Kasumi-1 (cell line): ENCODE measurements at places on chromosomes 16 and 17.
A peak's percentile ranks its signal among the peaks of the same experiment; 100 is the strongest.

DNA sequence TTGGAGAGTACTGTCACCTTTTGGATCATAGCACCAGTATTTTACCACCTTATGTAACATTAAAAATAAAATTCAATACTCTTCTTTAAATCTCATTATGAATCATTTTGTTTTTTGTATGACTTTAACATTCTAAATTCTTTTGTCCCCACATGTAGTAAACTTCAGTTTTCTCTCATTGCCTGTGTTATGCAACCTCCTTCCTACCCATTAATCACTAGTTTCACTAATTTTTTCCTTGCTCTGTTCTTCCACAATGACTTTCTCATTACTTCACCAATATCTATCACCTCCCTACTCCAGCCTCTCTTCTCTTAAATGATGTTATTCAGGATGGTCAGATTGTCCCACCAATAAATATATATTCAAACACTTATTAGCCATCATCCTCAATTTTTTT is 68.7 kb downstream of the TTC19 start:
- no peak for DNase-seq

GRCh38 chr16:57152096-57153093 is 33.4 kb downstream of the PSME3IP1 start:
- DNase-seq = peak; percentile 18

- DNase-seq = no peak
Observed at GRCh38 chr16:56800355-56800754, 64.7 kb upstream of the SLC12A3 start.

DNA sequence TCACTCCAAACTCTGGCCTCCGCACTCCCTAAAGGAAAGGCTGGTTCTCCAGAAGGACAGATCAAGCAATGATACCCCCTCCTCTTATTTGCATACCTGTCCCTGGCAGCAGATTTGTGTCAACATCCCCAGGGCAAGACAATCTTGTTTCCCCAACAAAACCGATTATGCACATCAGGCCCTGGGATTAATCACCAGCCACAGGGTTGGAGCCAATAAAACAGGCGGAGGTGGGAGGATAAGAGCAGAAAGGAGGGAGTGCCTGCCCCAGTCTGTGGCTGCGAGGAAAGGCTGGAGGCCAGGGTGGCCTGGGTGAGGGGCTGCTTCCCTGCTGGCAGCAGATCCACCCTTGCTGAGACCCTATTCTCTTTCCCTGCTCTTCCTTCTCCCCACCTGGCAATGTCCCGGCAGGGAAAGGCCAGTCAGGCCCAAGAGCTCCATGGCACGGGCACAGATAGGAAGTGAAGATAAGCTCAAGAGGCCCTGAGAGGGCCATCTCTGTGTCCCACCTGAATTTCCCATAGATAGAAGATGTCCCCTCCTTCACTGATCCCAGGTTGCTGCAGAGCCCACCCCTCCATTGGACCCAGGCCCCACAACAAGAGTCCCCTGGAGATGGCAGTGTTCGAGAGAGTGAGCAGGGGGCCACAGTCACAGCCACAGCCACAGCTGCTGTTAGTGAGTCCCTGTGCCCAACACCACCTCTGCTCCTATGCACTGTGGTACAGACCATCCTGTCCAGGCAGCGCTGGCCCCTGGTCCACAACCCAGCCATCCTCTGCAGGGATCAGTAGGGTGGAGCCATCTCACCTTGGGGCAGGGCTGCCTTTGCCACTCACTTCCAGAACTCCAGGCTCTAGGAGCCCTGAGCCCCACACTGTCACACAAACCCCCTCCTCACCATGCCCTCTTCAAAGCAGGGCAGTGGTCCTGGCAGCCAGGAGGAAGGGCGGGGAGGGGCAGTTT is 137.5 kb downstream of the SDK2 start:
- no peak for DNase-seq

DNA sequence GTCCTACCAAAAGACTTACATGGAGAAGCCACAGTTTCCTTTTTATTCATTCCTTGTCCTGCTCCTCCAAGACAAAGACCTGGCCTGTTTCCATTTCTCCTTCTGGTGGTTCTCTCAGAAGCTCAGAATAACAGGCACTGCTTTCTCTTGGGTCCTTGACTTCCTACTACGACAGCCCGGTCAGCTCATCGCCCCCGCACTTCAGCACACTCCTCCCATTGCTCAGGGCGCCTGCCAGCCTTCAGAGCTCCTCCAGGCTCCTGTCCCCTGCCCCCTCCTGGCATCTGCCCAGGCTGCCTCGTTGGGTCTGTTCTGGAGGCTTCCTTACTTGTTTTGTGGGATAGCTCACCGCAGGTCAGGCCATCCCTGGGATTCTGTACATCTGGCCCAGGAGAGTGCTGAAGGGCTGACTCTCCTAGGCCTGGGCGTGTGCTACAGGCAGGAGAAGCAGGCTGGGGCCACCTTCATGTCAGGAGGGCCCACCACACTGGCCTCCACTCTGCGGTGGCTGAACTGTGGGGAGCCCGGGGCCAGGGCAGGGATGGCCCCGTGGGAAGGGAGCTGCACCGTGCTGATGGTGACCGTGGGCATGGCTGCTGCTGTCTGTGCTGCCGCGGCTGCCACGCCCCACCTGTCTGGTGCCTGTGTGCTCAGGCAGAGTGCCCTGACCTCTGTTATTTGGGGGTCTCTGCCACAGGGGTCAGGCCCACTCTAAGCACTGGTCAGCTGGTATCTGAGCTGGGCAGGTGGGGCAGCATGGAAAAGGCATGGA is 17.7 kb downstream of the TCF25 start:
- DNase-seq = no peak

- peak; percentile 73 for DNase-seq
Observed at GRCh38 chr17:45073414-45074070, 12.4 kb downstream of the NMT1 start.

DNA sequence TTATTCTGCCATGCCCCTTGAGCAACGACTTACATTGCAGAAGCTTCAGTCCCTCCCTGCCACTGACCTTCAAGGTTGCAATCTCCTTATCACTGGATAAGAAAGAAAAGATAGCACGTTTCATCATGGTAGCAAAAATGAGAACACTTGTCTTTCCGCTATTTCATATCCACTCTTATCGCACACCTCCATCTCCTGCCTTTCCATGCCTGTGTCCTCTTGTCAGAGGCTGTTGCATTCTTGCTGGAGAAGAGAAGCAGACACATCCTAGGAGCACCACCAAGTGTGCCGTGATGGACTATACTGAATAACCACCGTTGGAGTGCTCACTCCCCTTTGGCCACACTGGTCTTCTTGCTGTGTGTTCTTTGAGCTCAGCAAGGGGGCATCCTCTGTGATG is 230.6 kb upstream of the IRX3 start:
- no peak for DNase-seq

GRCh38 chr17:48627623-48628521 is 1.7 kb upstream of the HOXB9 start:
- DNase-seq = no peak

DNA sequence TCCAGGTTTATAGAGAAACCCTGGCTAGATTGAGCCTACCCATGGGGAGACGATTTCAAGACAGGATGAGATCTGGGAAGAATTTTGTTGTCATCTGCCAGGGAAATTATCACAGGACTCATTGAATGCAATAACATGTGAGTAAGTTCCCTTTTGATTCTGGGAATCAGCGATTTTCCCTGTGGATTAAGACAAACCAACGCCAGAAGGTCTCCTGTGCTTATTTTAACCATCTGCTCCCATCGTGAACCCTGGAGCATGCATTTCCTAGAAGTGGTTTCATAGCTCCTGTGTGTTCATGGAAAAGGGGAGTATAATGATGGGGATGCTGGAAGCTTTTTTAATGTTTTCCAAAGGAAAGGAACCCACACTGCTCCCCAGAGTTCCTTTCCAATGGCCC is 21.0 kb upstream of the ARHGAP44 start:
- no peak for DNase-seq

DNA sequence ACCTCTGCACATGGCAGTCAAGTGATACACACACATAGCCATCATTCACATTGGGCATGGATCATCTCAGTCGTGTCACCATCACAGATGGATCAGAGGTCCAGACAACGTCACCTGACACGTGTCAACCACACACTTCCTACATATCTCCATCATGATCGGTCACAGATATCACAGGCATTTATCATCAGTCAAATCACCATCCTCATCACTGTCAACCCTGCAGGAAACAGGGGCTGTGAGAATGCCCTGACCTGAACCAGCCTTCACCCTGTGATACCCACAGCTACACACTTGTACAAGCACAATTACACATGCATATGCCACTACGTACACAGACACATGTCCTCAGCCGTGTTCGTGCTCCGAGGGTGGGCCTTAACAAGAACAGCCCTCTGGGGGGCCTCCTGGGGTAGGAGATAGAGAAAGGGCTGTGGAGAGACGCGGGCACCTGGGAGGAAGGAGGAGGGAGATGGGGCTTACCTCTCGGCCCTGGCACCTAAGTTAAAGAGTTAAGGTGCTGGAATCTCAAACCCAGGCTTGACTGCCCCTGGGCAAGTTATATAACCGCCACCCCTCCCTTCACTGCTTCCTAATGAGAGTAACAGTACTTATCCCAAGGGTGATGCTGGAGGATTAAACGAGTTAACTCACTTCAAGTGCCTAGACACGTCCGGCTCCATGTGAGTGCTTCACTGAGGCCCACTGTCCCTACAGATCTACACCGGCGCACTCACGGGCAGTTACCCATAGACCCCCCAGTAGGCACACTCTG is 1.1 kb downstream of the SLC12A4 start:
- no peak for DNase-seq

GRCh38 chr17:79849953-79850352 is 10.7 kb upstream of the CBX4 start:
- no peak for DNase-seq

GRCh38 chr16:52316241-52316640 is 230.7 kb downstream of the TOX3 start:
- DNase-seq = no peak

DNA sequence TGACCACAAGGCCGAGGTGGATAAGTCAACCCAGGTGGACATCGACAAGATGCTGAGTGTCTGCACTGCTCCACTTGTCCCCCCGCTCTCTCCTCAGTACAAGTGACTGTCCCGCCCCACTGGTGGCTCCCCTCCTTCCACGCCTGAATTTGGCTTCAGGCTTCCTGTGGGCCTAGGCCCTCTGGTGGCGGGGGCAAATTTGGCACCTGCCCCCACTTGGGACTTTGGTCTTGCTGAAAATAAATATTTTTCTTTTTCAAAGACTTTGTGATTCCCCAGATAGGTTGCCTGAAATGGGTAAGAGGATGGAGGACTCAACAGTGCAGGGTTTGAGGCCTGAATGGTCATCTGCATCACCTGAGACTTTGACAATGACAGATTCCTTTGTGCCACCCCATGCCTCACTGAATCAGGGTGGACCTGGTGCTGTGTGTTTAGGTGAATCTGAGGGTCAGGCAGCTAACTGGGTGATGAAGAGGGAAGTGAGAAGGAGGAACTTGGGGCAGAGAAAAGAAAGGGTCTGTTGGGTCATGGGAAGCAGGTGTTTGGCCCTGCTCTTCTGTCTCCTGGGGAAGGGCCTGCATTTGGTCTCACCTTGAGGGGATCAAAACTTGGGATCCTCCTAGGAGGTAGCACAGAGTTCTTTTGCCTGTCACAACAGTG is 2.0 kb downstream of the C16orf86 start:
- peak; percentile 22 for DNase-seq

DNA sequence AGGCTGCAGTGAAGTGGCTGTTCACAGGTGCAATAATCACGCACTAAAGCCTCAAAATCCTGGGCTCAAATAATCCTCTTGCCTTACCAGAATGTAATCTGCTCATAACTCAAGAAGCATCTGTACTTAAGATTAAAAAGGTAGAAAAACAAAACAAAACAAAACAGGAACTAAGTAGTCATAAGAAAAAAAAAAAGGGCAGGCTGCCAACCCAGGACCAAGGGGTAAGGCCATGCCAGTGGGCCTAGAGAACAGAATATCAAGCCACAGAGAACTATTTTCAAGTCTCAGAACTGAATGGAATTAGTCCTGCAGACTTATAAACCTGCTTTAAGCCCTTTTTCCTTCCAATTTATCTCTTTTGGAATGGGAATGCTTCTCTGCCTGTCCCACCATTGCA is 64.8 kb upstream of the TBC1D3K start:
- DNase-seq = no peak

DNA sequence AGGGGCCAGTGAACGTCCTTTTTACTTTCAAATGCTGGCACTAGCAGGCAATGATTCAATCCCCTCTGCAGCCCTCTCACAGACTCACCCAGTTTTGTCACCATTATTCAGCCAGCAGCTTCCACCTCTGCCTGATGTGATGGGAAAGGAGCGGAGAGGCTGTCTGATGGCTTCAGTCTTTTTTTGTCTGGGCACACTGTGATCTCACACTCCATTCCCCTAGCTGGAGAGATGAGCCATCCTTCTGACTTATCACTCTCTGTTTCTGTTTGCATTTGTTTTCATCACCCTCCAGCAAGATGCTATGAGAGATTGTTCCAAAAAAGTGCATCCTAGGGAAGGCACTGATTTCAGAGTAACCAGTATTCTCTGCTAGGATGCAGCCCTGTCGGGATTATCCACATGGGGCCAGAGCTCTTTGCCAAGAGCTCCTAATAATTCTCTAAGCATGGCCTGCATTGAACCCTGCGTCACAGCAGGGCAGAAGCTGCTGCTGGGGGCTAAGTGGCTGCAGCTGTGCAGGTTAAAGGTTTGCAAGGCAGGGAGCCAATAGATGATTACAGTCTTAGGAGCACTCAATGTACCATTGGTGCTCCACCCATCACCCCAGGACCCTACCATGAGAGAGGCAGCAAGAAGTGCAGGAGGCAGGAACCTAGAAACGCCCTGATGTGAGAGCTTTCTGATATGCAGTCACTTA is 236.1 kb upstream of the C16orf82 start:
- no peak for DNase-seq

DNA sequence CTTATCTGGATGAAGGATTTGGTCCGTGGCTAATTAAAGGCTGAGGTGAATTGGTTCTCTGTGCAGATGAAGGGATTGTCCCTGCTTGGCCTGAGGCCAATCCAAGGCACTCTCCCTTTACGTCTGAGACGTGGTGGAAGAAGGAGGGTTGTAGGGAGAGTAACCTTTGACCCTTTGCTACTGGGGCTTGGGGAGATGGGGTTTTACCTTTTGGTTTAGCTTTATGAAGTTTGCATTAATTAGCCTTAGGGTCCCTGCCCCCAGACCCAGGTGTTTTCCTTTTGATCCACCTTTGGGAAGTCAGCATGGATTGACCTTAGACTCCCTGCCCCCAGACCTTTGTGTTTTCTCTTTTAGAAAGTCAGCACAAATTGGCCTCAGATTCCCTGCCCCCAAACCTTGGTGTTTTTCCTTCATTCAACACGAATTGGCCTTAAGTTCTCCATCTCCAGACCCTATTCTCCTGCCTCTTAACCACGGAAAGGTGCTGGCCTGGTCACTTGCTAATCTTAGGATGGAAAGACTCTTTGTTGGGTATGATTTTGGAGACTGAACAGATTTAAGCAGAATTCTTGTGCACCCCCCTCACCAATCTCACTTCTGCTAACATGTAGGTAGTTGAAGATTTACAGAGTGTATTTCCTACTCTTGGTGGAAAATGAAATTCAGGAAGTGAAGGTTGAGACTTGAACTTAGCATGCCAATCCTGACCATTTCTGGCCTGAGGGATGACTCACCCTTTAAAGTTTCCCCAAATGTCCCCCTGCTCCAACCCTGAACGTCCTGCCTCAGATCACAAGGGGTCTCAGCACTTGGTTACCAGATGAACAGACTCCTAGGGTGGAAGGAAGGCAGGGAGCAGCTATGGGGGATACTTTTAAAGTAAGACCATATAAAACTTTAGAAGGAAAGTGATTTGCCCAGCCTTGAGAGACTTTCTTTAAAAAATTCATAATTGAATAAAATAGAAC is 23.1 kb upstream of the MMD start:
- DNase-seq = no peak

- no peak for DNase-seq
Observed at GRCh38 chr17:18218756-18219415, 6.5 kb upstream of the LLGL1 start.
